ENCODE measurements at places on chromosomes 16 and 17.

DNA sequence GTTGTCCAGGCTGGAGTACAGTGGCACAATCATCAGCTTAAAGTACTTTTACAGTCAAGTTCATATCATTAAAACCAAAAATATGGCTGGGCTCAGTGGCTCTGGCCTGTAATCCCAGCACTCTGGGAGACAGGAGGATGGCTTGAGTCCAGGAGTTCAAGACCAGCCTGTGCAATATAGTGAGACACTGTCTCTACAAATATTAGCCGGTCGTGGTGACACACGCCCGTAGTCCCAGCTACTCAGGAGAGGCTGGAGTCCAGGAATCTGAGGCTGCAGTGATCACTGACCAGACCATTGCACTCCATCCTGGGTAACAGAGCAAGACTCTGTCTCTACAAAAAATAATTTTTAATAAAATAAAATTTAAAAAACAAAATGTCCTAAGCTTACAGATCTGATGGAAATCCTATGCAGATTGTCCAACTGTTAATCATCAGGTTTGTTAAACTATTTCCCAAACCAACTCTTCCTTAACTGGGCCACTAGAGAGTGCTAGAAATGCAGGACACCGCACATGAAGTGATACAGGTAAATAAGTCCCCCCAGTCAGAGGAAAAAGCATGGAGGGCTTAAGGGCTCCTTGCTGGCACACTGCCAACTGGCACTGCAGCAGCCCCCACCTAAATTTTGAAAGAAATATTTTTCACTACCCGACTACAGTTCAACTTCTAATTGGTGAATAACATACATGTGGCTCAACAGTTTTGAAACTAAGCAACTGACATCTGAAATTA lies 2.8 kb downstream of the USP22 start:
- DNase-seq = peak; percentile 73

DNA sequence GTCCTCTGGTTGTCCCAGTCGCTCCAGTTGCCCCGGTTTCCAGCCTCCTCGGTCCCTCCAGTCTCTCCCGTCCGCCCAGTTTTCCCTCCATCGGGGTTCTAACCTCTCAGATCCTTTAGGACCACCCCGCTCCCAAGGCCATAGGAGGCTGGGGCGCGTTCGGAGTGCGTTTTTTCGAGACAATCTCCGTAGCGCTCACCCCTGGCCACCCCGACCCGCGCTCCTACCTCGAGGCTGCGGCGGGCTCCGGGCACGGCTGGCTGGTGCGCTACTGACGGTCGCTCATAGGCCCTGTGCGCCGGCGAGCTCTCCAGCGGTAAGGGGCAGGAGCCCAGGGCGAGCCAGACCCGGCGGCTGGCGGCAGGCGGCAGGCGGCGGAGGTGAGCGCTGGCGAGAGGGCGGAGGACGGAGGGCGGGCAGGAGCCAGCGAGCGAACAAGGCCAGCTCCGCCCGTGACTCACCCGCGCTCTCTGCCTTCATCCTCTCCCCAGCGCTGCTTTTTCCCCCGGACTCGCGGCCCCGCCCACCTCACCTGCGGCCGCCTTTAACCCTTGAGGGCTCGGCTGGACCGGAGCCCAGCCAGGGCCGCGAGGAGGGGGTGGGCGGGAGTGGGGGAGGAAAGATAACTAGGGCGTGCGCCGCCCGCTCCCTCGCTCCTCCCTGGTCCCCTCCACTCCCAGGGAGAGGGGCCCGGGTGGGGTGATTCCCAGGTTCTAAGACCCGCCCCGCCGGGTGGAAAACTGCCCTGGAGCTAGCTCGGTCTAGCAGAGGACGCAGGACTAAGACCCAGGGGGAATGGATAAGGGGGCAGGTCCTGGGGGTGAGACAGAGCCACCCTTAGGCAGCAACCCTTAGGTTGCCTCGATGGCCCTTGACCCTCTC lies at the start of gene SP6:
SP6 (minus strand) TSS at position 472 of the 882 bp plus-strand sequence. CDS start 2,734 bp downstream, outside the sequence.
- DNase-seq = peak; percentile 62

GRCh38 chr16:19488213-19488640 lies 33.7 kb downstream of the GDE1 start:
- no peak for DNase-seq

DNA sequence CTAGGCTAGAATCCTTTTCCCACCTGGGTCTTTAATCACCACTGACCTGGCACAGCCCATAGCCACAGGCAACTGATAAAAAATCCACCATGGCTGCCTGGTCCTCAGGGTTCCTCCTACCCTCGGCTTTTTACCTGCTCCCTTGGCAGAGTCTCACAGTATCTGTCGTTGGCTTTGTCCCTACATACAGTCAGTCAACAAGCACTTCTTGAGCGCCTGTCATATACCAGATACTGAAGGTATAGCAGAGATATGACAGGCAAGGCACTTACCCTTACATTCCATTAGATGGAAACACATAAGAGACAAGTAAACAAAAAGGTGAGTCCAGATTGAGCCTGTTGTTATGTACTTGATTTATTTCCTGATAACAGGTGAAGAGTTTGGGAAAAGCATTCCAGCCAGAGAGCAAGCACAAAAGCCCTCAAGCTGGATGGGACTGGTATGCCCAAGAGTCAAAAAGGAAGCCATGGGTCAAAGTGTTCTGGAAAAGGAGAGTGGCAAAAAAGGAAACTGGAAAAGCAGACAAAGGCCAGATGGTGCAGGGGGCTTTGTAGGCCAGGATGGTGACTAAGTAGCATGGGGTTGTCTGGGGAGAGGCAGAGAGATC lies 247.0 kb downstream of the CHD9NB start:
- no peak for DNase-seq

DNA sequence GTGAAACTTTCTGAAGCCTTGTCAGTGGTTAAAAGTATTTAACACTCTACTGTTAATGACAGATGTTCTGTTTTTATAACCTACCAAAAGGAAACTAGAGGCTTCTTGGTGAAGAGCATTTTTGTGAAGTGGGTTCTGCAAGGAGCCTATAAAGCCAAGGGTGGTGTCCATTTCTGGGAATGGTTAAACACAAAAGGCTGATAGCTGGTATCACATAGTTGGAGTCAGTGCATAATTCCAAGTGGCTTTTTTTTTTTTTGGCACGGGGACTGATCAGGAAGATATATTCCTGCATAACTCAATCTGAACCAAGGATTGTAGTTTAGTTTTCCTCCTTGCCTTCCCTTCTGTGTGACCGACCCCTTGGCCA lies 27.6 kb upstream of the KPNB1 start:
- DNase-seq = no peak

- DNase-seq = no peak
Measured at GRCh38 chr17:82440469-82440981, 10.0 kb downstream of the CYBC1 start.

DNA sequence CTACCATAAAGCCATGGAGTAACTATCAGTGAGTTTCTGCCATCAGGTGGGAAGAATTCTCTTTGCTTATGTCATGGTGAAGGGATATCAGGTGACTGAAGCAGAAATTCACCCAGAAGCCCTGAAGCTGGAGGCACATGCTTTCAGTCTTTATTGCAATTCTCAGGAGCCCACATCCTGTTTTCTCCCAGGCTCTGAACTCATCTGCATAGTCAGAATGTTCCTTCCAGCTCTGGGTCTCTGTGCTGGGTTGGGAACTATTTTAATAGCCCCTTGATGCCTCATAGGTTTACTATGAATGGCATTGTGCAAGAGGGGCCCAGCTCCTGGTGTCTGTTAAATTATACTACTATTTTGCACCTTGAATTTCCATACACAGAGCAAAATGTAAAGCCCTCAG lies 198.4 kb upstream of the SOX9 start:
- DNase-seq = peak; percentile 75

DNA sequence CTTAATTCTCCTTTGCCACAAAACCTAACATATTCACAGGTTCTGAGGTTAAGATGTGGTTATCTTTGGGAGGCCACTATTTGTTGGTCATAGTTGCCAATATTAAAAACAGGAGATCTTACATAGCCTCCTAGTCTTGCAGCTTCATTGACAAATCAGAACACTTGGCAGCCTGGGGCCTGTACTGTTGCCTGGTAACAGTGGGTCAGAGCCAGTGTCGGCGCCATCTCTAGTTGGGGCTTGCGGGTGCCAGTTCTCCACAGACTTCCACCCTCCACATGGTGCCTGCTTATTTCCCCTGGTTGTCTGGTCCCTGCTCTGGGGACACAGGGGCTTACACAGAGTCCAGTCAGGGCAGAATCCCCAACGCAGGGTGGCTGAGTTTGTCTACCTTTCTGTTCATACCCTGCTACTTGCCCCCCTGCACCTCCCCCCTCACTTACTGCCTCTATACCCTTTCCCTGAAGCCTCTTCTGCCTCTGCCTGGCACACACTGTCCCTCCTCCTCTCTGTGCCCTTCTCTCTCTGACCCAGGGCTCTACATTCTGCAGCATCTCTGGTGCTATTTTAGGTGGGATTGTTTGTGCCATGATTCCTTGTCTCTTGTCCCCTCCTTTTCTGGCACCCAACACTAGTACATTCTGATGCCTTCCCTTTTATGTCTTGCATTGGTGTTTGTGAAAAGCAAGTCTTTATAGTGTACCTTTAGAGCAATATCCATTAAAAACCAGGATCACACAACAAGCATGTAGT lies 13.4 kb downstream of the EPN2 start:
- DNase-seq = no peak

GRCh38 chr17:28467456-28468025 lies 5.9 kb upstream of the SLC13A2 start:
- DNase-seq = peak; percentile 52

DNA sequence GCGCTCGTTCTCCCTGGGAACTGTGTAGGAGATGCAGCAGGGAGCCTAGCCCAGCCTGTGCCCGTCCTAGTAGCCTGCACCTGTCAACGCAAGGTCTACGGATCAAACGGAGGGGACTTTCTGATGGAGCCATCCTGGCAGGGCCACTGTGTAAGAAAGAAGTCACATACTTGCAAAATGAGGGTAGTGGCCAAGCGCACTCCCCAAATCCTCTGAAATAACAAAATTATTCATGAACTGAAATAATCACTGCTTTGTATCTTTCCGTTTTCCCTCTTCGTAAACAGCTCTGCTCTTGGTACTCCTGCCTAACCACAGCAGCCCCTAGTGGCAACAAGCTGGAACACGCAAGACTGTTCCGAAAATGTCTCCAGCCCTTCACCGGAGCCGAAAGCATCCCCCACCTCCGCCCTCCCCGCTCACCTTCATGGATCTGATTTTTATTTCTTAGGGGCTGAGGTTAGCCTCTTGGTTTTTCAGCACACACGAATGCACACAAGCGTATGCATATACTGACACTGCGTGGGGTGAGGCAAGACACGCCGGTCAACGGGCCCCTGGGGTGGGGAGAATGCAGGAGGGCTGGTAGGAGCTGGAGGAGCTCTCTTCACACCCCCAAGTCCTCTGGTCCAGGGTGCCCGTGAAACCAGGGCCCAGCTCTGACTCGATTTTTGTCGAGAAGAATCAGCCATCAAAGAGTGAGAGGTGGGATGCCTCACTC lies 100.8 kb downstream of the ABCC12 start:
- DNase-seq = peak; percentile 48

DNA sequence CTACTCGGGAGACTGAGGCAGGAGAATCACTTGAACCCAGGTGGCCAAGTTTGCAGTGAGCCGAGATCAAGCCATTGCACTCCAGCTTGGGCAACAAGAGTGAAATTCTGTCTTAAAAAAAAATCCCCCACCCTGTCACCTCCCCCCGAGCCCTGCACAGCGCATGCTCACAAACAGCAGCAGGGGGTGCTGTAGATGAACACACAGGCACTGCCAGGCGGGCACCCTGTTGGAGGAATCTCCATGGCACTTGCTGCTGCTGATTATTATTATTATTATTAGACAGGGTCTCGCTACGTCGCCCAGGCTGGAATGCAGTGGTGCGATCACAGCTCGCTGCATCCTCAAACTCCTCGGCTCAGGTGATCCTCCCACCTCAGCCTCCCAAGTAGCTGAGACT lies 24.6 kb downstream of the FZD2 start:
- DNase-seq = no peak

DNA sequence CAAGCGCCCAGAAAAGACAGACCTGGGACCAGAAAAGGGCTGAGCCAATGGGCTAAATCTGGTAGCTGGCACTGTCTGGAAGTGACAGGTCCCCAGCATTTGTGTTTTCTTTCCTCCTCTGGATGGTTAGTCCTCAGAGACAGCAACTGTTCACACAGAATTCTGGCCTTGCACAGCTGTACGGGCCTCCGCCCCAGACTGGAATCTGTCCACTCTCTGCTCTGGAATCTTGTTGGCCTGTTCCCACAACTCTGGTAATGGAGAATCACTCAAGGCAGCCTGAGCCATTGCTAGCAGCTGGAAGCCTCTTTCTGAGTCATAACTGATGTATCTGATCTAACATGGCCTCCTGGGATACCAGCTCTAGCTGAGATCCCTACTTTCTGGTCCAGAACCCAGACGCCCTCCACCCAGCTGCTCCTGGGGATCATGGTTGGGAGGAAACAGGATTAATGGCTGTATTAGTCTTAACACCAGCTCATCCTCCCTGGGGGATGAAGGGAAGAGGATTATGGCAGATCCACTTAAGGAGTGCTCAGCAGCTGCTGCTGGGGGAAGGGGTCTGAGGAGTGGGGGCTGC lies 9.1 kb downstream of the ZNF668 start:
- DNase-seq = peak; percentile 97

GRCh38 chr16:25298165-25298872 lies 40.7 kb upstream of the ZKSCAN2 start:
- no peak for DNase-seq

DNA sequence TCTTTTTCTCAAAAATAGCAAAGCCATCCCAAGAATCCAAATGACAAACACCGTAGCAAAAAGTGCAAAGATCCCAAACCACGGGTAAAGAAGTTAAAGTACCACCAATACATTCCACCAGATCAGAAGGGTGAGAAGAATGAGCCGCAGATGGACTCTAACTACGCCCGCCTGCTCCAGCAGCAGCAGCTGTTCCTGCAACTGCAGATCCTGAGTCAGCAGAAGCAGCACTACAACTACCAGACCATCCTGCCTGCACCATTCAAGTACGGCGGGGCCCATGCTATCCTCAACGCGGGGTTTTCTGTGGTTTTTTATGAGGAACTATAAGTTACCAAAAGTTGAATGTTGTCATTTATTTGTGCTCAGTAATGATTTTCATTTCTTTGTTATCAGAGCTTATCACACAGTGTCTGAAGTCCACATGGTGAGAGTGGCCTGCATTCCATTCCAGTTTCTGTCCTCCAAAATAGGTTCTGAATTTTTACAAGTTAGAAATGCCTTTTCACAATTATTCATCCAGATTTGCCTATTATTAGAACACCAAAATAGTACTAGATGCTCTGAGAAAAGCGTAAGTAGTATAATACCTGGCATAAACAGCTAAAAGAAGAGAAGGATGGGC lies 169.2 kb downstream of the MRTFB start:
- DNase-seq = no peak

DNA sequence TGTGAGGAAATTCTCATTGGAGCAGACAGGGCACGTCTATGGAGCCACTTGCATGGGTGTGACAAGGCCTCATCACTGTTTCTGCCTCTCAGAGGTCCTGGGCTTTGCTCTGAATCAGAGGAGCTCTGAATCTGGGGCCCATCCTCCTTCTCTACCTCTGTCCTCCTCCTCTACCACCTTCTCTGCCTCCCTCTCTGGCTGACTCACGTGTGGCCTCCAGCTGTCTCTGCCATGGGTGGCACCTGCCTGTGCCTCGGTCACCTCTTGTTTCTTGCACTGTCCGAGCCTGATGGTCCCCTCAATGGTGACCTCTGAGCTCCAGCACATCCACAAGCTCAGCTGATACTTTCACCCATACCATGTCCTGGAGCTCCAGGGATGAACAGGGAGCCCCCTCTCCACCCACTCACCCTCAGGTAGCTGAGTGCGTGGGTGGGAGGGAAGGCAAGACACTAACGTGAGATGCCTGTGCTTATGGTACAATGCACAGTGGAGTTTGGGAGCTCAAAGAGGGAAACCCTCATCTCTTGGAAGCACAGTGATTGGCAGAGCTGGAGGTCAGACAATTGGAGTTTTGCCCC lies 116.4 kb upstream of the CRHR1 start:
- DNase-seq = no peak

GRCh38 chr17:20046629-20047028 lies 37.5 kb downstream of the SPECC1 start:
- DNase-seq = no peak

Data from HCEC 1CT (cell line).